Thoracic aorta (tissue), 2 donors: ENCODE measurements at places on chromosomes 2 and 18. TPM values are rescaled to one million over a fixed set of nuclear protein-coding genes. Genes with fewer than 3 reads are reported as not detected.

ARHGEF33 gene
- 0.41 TPM for total RNA-seq

HOXD4 gene
- 4.8 TPM for total RNA-seq

MYO1B gene
- total RNA-seq, result 74.7 TPM

SRD5A2 gene
- total RNA-seq, result not detected

PDE11A gene
- total RNA-seq, result 3.5 TPM

DSG1 gene
- total RNA-seq, result 1.1 TPM

TNS1 gene
- total RNA-seq, result 2,296 TPM

PTPRN gene
- total RNA-seq, result not detected

PTPN2 gene
- total RNA-seq, result 62.8 TPM

GRCh38 chr2:235414422-235414821 lies 79.4 kb upstream of the AGAP1 start:
- H3K27me3 ChIP-seq, result no peaks in the 10 kb centered on the region
- H3K4me1 ChIP-seq, result no peaks in the 10 kb centered on the region
- DNase-seq, result no peak
- no peak overlapping the region for H3K27ac ChIP-seq

GRCh38 chr2:75303227-75303626 lies 103.9 kb upstream of the TACR1 start:
- H3K4me3 ChIP-seq, result no peak overlapping the region
- H3K27ac ChIP-seq, result no peak overlapping the region
- no peaks in the 10 kb centered on the region for H3K36me3 ChIP-seq
- no peaks in the 10 kb centered on the region for H3K4me1 ChIP-seq
- no peaks in the 10 kb centered on the region for H3K27me3 ChIP-seq
- DNase-seq, result no peak

GRCh38 chr2:224369028-224369632 lies 32.8 kb downstream of the FAM124B start:
- H3K4me3 ChIP-seq, result no peak overlapping the region
- no peak for DNase-seq
- no peaks in the 10 kb centered on the region for H3K27me3 ChIP-seq
- H3K36me3 ChIP-seq, result no peaks in the 10 kb centered on the region
- no peak overlapping the region for H3K27ac ChIP-seq
- no peaks in the 10 kb centered on the region for H3K4me1 ChIP-seq

GRCh38 chr18:49591775-49592174 lies 29.9 kb downstream of the LIPG start:
- H3K36me3 ChIP-seq, result no peaks in the 10 kb centered on the region
- no peaks in the 10 kb centered on the region for H3K27me3 ChIP-seq
- H3K4me1 ChIP-seq, result no peaks in the 10 kb centered on the region

GRCh38 chr2:213238753-213239495 lies 45.3 kb upstream of the SPAG16 start:
- peak overlapping the region; percentile 21 for H3K27ac ChIP-seq
- DNase-seq, result no peak
- H3K27me3 ChIP-seq, result no peaks in the 10 kb centered on the region
- H3K4me3 ChIP-seq, result peak overlapping the region; percentile 46
- no peaks in the 10 kb centered on the region for H3K36me3 ChIP-seq

GRCh38 chr2:234488913-234489451 lies 7.9 kb downstream of the ARL4C start:
- no peak overlapping the region for H3K4me3 ChIP-seq
- DNase-seq, result no peak
- no peaks in the 10 kb centered on the region for H3K27me3 ChIP-seq
- no peak overlapping the region for H3K27ac ChIP-seq
- H3K4me1 ChIP-seq, result no peaks in the 10 kb centered on the region

GRCh38 chr2:240896871-240897692 lies 1.1 kb upstream of the MAB21L4 start:
- H3K4me1 ChIP-seq, result no peaks in the 10 kb centered on the region
- no peaks in the 10 kb centered on the region for H3K36me3 ChIP-seq
- no peak for DNase-seq
- H3K27me3 ChIP-seq, result no peaks in the 10 kb centered on the region
- H3K27ac ChIP-seq, result no peak overlapping the region
- H3K4me3 ChIP-seq, result no peak overlapping the region

DNA sequence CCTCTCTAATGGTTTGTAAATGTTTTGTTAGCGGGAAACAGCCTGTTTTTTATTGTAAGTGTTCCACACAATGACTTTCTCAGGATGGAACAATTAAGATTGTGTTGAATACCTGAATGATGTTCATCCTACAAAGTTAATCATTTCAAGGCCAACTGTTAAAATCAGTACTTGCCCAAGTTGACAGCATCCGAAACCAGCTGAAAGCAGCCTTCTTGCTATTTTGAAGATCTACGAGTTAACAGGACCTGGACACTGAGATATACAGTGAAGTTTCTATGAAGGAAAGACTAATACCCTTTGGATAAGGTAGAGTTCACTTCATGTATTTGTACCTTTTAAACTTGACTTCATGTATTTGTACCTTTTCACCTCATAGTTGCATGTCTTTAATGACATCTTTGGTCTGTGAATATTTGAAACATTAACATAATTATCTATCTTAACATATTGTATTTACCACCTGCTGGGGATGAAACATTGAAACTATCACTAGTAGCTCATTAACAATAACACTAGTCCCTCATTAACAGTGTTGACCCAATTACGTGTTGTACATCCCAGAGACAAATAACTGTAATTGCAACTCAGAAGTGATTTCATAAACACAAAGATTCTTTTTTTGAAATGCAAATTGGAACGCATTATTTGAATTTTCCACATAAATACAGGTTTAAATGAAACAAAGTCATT lies 556.0 kb upstream of the MEX3C start:
- no peak for DNase-seq
- H3K27me3 ChIP-seq, result no peaks in the 10 kb centered on the region
- no peak overlapping the region for H3K4me3 ChIP-seq
- H3K4me1 ChIP-seq, result no peaks in the 10 kb centered on the region

- H3K27me3 ChIP-seq, result no peaks in the 10 kb centered on the region
- peak overlapping the region; percentile 86 for H3K4me3 ChIP-seq
- peaks cover 5% of the 10 kb centered on the region for H3K4me1 ChIP-seq
- DNase-seq, result no peak
- H3K36me3 ChIP-seq, result peaks cover 13% of the 10 kb centered on the region
These were observed 808 bp downstream of the ATP5MC3 start for GRCh38 chr2:175180701-175181103.

GRCh38 chr2:224579411-224579810 lies 5.8 kb downstream of the CUL3 start:
- no peak overlapping the region for H3K27ac ChIP-seq
- no peak for DNase-seq
- H3K27me3 ChIP-seq, result no peaks in the 10 kb centered on the region
- no peaks in the 10 kb centered on the region for H3K36me3 ChIP-seq
- H3K4me1 ChIP-seq, result peaks cover 61% of the 10 kb centered on the region

DNA sequence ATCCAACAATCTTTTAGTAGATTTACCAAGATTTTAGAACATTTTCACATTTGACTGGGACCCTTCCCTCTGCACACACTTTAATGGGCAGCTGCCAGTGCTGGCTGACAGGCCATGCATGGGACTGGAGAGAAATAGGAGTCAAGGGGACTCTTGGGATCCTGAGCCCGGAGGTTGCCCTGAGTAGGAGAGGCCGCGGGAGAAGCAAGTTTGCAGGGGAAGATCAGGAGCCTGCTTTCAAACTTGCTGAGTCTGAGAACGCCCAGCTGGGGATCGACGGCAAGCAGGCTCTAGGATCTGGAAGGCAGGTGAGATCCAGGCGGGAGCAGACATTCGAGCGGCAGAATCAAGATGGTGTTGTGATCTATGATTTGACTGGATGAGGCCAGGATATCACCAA lies 186.1 kb downstream of the HDAC4 start:
- no peaks in the 10 kb centered on the region for H3K36me3 ChIP-seq
- H3K4me1 ChIP-seq, result peaks cover 18% of the 10 kb centered on the region
- no peak overlapping the region for H3K4me3 ChIP-seq

- no peak overlapping the region for H3K4me3 ChIP-seq
- H3K27ac ChIP-seq, result no peak overlapping the region
- H3K27me3 ChIP-seq, result no peaks in the 10 kb centered on the region
These were observed 315.3 kb upstream of the CDH7 start for GRCh38 chr18:65435534-65435933.

DNA sequence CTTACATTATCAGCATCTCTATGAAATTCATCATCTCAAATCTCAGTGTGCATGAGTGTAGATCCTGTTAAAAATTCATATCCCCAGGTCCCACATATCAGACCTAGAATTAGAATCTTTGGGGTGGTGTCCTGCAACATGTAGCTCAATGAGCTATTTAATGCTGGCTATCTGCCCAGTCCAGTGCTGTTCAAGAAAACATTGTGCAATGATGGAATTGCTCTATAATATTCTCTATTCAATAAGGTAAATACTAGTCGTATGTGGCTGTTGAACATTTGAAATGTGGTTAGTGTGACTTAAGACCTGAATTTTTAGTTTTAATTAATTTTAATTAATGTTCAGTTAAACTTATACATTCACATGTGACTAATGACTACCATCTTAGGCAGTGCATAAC lies 127.4 kb downstream of the NOL4 start:
- H3K4me3 ChIP-seq, result no peak overlapping the region
- no peak overlapping the region for H3K27ac ChIP-seq
- no peak for DNase-seq
- H3K27me3 ChIP-seq, result no peaks in the 10 kb centered on the region
- no peaks in the 10 kb centered on the region for H3K36me3 ChIP-seq

GRCh38 chr2:177604271-177605065 lies 211.9 kb downstream of the AGPS start:
- H3K27me3 ChIP-seq, result no peaks in the 10 kb centered on the region
- H3K4me3 ChIP-seq, result peak overlapping the region; percentile 32
- DNase-seq, result no peak
- H3K27ac ChIP-seq, result no peak overlapping the region

- H3K4me3 ChIP-seq, result no peak overlapping the region
- no peaks in the 10 kb centered on the region for H3K36me3 ChIP-seq
- no peak overlapping the region for H3K27ac ChIP-seq
- H3K27me3 ChIP-seq, result no peaks in the 10 kb centered on the region
These were observed 16.0 kb downstream of the PIGN start for GRCh38 chr18:62170857-62171256.

GRCh38 chr2:232261776-232262175 lies 116.8 kb upstream of the ALPP start:
- no peak for DNase-seq
- no peak overlapping the region for H3K4me3 ChIP-seq
- peaks cover 5% of the 10 kb centered on the region for H3K4me1 ChIP-seq
- H3K36me3 ChIP-seq, result peaks cover 10% of the 10 kb centered on the region
- H3K27ac ChIP-seq, result no peak overlapping the region
- no peaks in the 10 kb centered on the region for H3K27me3 ChIP-seq

- H3K27ac ChIP-seq, result no peak overlapping the region
- H3K4me1 ChIP-seq, result no peaks in the 10 kb centered on the region
- H3K4me3 ChIP-seq, result no peak overlapping the region
- no peaks in the 10 kb centered on the region for H3K36me3 ChIP-seq
- H3K27me3 ChIP-seq, result no peaks in the 10 kb centered on the region
These were observed 431.8 kb upstream of the MC4R start for GRCh38 chr18:60804415-60804814.

- no peaks in the 10 kb centered on the region for H3K27me3 ChIP-seq
- H3K27ac ChIP-seq, result no peak overlapping the region
- H3K36me3 ChIP-seq, result no peaks in the 10 kb centered on the region
These were observed 8.9 kb downstream of the BIN1 start for GRCh38 chr2:127097841-127098651.

DNA sequence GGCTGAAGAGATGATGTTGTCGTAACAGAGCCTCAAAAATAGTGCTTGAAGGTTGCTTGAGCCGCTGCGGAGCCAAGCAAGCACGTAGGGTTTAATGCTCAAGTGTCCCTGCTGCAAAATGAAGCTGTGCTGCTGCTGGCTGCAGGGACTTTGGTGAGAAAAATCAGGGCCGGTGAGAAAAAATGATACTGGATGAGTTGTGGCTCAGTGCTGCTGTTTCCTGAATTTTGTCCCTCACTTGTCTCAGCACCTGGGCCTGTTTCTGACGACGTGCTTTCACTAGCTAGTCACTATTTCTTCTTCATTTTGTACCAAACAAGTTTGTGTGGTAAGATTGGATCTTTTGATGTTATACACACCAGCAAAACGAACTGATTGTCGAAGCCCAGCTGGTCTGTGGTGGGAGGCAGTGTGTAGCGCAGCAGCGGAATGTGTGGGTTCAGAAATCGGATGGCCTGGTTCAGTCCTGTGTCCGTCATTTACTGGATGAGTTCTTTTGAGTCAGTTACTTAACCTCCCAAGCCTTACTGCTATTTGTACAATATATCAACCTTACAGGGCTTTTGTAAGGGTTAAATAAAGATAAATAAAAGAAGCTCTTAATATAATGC lies 172.8 kb upstream of the FOSL2 start:
- no peaks in the 10 kb centered on the region for H3K27me3 ChIP-seq
- H3K27ac ChIP-seq, result no peak overlapping the region
- no peaks in the 10 kb centered on the region for H3K36me3 ChIP-seq
- peaks cover 6% of the 10 kb centered on the region for H3K4me1 ChIP-seq

GRCh38 chr18:38551881-38552280 lies 986.3 kb upstream of the CELF4 start:
- H3K4me3 ChIP-seq, result no peak overlapping the region
- no peak overlapping the region for H3K27ac ChIP-seq
- no peaks in the 10 kb centered on the region for H3K36me3 ChIP-seq

DNA sequence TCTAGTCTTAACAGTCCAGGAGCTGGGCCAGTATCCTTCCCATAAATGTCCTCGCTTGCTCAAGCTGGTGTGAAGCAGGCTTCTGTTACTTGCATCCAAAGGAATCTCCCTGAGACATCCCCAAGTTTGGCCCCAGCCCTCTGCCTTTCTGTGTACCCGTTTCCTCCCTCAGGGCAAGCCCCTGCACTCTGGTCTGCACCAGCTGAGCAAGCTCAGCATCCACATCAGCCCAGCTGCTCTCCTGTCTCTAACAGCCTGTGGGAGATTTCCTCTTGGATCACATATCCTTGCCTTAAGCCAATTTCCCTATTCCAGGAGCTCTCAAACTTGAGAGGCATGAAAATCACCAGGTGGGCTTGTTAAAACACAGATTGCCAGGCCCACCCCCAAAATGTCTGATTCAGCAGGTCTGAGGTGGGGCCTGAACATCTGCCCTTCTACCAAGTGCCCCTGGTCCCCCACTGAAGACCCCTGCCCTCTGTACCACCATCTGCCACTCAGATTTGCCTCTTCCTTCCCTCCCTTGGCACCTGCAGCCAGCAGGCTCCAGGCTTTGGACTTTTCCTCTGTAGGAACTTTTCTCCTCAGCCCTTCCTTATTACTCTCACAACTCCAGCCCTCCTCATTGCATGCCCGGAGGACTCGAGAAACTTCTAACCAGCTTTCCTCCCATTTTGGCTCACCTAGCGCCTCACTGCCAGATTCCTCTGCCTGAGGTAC lies 32.1 kb downstream of the REEP1 start:
- H3K36me3 ChIP-seq, result no peaks in the 10 kb centered on the region
- H3K27me3 ChIP-seq, result no peaks in the 10 kb centered on the region
- H3K4me1 ChIP-seq, result peaks cover 4% of the 10 kb centered on the region
- no peak overlapping the region for H3K27ac ChIP-seq

GRCh38 chr2:185978634-185979407 lies 240.2 kb downstream of the FSIP2 start:
- H3K36me3 ChIP-seq, result no peaks in the 10 kb centered on the region
- H3K27me3 ChIP-seq, result no peaks in the 10 kb centered on the region
- no peak overlapping the region for H3K4me3 ChIP-seq
- no peak for DNase-seq
- no peaks in the 10 kb centered on the region for H3K4me1 ChIP-seq
- H3K27ac ChIP-seq, result no peak overlapping the region
